ENCODE measurements at places on chromosomes 1 and 21.

DNA sequence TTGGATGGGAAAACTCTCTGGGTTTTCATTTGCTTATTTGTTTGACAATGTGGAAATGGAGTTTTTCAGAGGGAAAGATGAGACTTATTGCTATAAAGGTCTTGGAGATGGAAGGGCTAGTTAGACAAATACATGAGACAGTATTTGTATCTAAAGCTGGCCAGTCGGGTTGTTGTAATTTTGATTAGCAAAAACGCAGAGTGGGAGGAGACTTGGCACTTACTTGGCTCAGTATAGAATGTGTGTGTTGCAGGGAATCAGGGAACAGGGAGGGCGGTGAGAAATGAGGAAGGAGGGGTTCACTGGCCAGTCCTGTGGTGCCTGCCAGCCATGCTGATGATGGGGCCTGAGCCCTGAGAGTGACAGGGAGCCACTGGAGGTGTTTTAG is 6.0 kb upstream of the FOXE3 start:
- DNase-seq: no peak

- peak; percentile 57 for DNase-seq
Observed at GRCh38 chr1:19384113-19384512, 72.0 kb downstream of the SLC66A1 start.

- no peak for DNase-seq
Observed at GRCh38 chr21:18058731-18059398, 185.8 kb upstream of the CHODL start.

- peak; percentile 26 for DNase-seq
Observed at GRCh38 chr1:25727635-25728286, 72.2 kb upstream of the SELENON start.

GRCh38 chr1:90713741-90714509 is 3.2 kb downstream of the BARHL2 start:
- no peak for DNase-seq

- DNase-seq: no peak
Observed at GRCh38 chr1:164613176-164613575, 54.2 kb downstream of the PBX1 start.

DNA sequence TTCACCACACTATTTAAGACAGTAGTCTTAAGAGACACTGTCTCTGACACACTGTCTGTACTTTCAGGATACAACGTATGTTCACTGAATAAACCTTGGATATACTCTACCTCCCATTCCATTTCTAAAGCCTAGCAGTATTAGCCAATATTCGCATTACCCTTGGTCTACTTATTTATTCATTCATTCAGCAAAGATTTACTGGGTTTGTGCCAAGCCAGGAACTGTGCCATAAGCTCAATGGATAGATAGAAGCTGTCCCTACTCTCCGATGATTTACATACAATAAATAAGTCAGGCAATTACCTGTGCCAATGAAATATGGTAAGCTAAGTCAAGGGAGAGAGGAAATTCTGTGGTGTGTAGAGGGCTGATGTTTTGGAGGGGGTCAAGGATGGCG is 195.2 kb upstream of the RAB4A start:
- DNase-seq: no peak

DNA sequence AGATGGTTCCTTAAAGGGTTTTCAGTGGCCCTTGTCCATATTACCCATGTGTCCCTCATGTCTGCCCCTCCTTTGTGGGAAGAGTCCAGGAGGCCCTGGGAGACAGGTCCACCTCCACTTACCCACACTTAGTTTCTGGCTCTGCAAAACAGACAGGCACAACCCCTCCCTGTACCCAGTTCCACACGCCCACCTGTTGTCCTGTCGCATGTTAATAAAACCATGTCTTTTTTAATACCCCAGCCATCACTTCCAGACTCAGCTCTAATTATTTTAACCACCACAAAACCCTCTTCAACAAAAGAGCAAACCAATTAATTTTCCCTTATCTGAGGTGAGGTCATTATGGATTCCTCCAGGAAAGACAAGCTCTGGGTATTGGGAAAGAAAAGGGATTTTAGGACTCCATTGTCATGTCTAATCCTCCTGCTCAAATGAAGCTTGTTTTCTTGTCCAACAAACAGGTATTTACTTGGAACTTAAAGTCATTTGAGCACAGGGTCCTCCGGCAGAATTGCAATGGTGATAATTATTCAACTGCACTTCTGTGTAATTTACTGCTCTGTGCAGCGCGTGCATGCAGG is 68.9 kb downstream of the CCDC185 start:
- DNase-seq: no peak

DNA sequence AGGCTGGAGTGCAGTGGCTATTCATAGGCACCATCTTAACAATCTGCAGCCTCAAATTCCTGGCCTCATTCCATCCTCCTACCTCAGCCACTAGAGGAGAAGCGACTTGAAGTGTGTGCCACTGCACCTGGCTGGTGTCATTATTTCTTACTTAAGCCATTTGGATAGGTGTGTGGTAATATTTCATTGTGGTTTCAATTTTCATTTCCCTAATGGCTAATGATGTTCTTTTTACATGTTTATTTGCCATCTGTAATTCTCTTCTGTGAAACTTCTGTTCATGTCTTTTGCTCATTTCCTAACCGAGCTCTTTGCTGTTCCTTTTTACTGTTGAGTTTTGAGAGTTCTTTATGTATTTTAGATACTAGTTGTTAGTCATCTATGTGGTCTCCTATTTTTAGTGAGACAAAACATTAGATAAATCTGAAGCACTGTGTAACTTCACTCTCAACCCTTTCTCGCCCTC is 66.8 kb downstream of the SLC27A3 start:
- peak; percentile 83 for DNase-seq

All from NCI-H2029 (cell line).